IMR-90 (cell line): ENCODE measurements at places on chromosomes 12 and 14. TPM values are rescaled to one million over a fixed set of nuclear protein-coding genes. Genes with fewer than 3 reads are reported as not detected.

Gene DCN
- 223 and 241 TPM in 2 replicates for total RNA-seq

Gene PLCZ1
- not detected in 2 replicates for total RNA-seq

Gene PLEKHD1
- total RNA-seq: under 0.01 TPM in 1 of 2 replicates, not detected in the other

Gene ACTR10
- total RNA-seq: 46.4 and 71.0 TPM in 2 replicates

Gene PZP
- not detected in 2 replicates for total RNA-seq

Gene GPRC5A
- 49.6 and 49.7 TPM in 2 replicates for total RNA-seq

Gene WNT5B
- total RNA-seq: 96.1 and 102 TPM in 2 replicates

Gene RPS29
- total RNA-seq: 318 and 794 TPM in 2 replicates

Gene RND1
- under 0.01 TPM in 1 of 2 replicates, not detected in the other for total RNA-seq

Gene BICDL1
- not detected in 2 replicates for total RNA-seq

Gene SRGAP1
- total RNA-seq: 10.0 and 14.4 TPM in 2 replicates

Gene RIN3
- total RNA-seq: 2.2 and 2.5 TPM in 2 replicates

Gene SMAGP
- 12.2 and 15.6 TPM in 2 replicates for total RNA-seq

Gene BICD1
- total RNA-seq: 17.2 and 25.0 TPM in 2 replicates

Gene KRT73
- total RNA-seq: not detected in 2 replicates

Gene MYO1H
- total RNA-seq: not detected in 2 replicates

Gene ATL1
- total RNA-seq: 10.3 and 12.2 TPM in 2 replicates

Gene ESPL1
- total RNA-seq: 5.6 and 6.5 TPM in 2 replicates

Gene SLC6A15
- total RNA-seq: 0.72 and 1.4 TPM in 2 replicates

Gene EGLN3
- total RNA-seq: under 0.01 and 0.28 TPM in 2 replicates

Gene OVCH1
- under 0.01 and 0.18 TPM in 2 replicates for total RNA-seq

Gene EFS
- total RNA-seq: 2.2 and 2.5 TPM in 2 replicates

Gene ADAMTS20
- not detected in 2 replicates for total RNA-seq

Gene ENDOU
- total RNA-seq: under 0.01 TPM in 2 replicates

Gene KRT71
- not detected in 2 replicates for total RNA-seq

Gene NTF3
- 12.2 TPM in 2 replicates for total RNA-seq
